ENCODE measurements at places on chromosomes 3 and 15.

- DNase-seq, result no peak
Measured at GRCh38 chr15:40303576-40303975, 4.2 kb downstream of the PLCB2 start.

DNA sequence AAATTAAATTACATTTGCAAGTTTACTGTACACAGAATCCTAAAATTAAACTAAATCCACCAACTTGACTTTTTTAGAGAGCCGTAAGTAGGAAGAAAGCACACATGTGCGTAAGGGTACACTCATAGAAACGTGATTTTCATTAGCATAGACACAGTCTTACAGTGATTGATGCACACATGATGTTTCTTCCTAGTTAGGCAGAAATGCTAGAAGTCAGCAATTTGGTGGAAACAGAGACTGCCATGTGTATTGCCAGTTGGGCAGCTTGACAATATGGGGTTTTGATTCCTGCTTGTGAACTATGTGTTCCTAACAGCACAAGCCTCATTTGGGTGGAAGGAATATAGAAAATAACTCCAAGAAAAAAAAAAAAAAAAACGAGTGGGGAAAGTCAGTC is 878.5 kb downstream of the ROBO1 start:
- DNase-seq, result no peak

DNA sequence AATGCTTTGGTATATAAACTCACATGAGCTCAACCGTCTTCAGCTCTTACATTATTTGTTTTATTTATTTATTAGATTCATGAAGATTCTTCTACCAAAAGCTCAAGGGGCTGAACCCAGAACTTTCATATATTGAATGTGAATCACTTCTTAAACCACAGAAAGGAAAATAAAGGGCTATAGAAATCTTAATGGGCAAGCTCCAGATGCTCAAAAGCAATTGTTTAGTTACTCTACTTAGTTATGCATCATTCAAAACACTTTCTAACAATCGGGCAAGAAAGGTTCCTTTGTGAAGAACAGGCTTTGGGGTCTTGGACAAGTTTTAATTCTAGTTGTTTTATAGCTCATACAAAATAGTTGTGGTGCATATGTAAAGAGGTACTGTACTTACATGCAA is 380.2 kb downstream of the TIGIT start:
- no peak for DNase-seq

- peak; percentile 19 for DNase-seq
Measured at GRCh38 chr3:57158813-57159738, 6.1 kb downstream of the IL17RD start.
